ENCODE measurements at places on chromosomes 5 and 9. TPM values are rescaled to one million over a fixed set of nuclear protein-coding genes. Genes with fewer than 3 reads are reported as not detected.

The SPZ1 gene
- total RNA-seq: not detected

GRCh38 chr5:85647349-85648127, 970.2 kb upstream of the COX7C start:
- DNase-seq: no peak

DNA sequence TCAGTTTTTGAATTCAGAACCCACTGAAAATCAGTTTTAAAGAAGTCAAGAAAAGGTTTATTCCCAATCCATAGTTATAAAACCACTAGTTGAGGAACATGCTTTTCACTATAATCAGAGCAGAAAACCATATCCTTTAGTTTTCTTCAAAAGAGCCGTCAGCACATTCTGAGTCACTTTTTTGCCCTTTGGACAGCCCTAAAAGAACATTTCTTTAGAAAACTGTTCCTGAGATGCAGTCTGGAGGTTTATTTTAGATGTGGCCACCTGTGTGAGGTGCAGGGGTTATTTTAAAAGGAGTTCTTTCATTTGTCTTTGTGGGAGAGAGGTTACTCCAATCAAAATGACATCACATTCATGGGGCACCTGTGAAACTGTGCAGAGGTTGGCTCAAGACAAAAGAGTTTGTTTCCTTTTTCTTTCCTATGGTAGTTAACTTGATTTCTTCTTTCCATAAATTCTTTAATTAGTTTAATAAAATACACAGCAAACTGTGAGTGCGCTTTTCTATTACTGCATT, 221.6 kb upstream of the RPS23 start:
- DNase-seq: no peak

DNA sequence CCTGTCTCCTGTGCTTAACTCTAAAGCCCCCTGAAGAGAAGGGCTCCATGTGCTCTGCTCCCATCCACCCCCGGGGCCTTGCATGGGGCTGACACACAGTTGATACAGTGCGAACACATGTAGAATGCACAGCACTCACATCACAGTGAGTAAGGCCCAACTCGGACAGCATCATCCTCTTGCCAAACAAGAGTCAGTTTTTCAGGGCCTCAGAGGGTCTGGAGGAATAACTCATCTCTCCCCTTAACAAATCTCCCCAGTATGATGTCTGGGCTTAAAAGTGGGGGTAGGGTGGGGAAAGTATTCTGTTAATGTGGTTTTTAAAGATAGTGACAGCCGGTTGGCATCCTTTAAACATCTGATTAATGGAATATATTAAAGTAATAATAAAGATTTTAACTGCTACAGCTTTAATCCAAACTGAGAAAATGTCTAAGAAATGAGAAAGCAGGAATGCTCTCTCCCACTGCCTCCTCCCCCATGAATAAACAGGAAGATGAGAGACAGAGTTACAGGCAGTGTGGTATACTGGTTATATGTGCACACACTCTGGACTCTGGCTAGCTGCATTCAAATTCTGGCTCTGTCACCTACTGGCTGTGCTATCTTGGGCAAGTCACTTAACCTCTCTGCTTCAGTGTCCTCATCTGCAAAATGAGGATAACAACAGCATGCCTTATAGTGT, 22.5 kb downstream of the APBA1 start:
- DNase-seq: no peak

The LHX3 gene
- 0.08 TPM for total RNA-seq

DNA sequence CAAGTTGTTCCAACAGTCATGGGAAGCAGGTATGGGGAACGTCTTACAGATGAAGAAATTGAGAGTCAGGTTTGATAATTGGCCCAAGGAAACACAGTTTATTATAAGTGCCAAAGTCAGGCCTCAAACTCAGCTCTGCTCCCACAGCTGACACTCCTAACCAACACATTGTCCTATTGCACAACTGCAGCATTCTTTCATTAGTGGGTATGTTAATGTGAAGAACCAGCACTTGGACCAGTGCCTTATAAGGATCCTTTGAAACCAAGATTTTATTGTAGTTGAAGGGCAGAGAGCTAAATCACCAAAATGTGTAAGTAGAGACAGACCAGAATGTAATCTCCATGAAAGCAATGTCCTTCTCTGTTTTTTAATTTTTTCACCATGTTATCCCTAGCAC, 56.1 kb downstream of the GRIA1 start:
- no peak for DNase-seq

- DNase-seq: no peak
Observed at GRCh38 chr5:42760426-42760825, 3.8 kb downstream of the CCDC152 start.

DNA sequence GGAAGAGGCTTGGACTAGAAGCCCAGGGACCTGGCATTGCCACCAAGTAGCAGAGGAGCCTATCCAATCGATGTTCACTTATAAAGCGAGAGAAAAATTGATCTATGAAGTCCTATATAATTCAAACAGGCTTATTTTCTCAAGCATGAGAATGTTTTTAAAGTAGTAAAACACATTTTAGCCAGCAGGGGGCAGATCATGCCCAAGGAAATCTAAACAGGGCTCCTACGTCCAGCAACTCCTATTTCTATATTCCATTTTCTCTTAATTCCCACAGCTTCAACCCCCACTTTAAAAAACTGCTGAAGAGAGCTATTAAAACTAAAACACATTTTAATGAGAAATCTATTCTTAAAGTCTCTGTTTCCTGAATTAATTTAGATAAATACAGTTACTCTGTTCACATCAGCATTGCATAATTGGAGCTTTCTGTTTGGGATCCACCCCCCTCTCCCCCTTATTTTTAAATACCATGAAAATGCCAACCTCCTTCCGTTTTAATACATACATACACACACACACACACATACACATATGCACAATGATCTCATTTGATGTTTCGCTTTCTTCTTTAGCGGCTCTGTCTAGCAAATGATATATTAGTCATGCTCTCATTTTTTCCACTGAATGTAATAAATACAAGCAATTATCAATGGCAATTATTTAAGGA, 144.9 kb downstream of the MYO10 start:
- no peak for DNase-seq

DNA sequence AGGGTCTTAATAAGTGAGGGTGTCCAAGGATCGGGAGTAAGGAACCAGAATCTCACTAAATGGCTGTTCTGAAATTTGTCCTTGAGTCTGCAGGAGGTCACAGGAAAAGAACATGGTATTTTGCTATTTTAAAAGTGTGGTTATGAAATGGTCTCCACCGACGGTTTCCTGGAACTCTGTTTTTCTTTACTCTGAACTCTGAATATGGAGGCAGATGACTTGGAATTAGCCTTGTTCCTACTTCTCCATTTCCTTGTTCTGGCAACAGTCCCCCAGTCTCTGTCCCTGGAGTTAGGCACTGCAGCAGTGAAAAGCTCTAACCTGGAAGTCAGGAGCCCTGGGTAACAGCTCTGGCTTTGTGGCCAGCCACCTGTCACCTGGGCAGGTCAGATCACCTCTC, 46.6 kb upstream of the C5orf58 start:
- DNase-seq: no peak

The FABP6 gene
- total RNA-seq: not detected

DNA sequence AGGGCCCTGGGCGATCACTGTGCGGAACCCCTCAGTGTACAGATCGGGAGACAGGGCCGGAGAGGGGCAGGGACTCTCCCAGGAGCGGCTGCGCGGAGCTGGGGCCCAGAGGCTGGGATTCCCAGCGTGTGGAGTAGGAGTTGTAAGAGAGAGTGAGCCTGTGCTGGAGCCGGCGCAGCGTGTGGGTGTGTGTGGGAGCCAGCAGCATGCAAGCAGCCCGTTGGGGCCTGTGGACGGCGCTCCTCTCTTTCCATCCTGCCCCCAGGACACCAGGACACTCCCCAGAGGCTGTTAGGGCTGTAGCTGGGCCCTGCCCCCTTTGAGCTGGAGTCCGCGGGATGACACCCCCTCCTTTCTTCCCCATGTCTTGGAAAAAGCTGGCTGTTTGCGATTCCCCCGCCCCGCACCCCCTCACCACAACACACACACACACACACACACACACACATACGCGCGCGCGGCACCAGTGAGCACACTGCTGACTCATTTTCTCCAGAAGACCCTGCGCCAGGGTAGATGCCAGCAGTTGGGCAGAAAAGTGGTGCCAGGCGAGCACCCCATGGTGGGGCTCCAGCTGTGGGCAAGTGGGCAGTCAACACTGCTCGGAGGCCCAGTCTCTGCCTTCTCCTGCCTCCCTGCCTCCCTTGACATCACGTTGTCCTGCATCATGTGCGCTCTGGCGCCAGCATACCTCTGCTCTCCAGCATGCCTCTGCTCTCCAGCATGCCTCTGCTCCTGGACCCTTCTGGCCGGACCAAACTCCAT, 1.5 kb downstream of the COL27A1 start:
- DNase-seq: peak; percentile 47

The PCDHGB7 gene
- not detected for total RNA-seq

DNA sequence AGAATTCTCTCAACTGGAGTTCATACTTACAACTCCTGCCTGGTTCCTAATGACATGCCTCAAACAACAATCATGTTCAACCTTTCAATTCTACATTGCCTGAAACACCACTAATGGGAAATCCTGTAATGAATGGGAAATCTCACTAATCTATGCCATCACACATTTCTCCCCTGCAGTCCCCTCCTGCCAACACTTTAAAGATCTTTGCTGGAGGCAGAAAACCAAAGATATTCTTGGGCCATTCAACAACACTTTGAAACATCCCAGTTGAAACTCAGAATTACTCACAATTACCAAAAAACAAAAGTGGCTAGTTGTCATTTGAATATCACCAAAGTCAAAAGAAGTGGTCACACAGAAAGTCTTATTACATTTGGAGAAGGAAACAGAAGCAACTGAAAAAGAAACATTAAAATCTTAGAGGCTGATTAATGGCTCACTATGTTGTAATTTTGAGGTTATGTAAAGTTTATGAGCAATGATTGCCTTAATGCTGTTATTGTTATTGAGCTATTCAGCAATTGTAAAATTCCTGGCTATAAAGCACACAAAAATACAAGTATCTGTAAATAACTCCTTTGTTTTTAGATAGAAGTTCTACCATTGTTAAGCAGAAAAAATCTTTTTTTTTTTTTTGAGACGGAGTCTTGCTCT, 313.4 kb upstream of the SLC30A5 start:
- no peak for DNase-seq

GRCh38 chr5:171841984-171842776, 56.6 kb downstream of the SMIM23 start:
- no peak for DNase-seq

The FOXD4 gene
- total RNA-seq: 0.16 TPM

DNA sequence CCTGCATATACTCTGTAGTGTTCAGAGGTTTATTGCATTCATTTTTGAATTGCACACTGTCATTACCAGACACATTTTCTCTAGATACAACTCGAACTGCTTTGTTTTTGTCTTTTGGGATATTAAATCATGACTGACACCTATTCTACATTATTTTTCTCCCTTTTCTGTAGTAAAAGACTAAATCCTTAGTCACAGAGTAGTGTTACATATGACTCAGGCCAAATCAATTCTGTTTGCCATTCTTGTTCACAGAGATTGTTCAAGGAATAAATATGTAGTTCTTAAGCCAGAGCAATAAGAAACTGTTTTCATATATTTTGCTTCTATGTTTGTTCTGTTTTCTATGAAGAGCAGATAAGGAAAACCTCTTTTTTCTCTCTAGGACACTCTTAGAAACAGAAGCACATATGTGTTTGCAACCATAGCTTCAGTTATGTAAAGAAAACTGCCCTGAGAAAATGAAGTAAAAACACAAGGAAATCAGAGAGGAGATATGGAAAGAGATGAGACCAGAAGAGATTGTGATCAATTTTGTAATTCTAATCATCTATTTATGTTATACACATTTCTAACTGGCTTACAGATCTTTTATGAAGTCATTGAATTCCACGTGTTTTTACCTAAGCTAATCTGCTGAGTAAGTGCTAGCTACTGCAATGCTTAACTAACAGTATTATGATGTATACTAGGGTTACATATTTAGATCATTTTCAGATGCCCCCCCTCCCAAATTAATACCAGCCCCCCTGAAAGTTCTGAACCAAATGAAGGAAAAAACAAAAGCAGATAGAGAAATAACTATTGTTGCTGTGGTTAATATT, 1995.6 kb upstream of the CDH6 start:
- no peak for DNase-seq

The RFESD gene
- total RNA-seq: 3.2 TPM

The ACOT12 gene
- not detected for total RNA-seq

GRCh38 chr5:28324174-28324573, 1285.8 kb upstream of the CDH9 start:
- DNase-seq: no peak

DNA sequence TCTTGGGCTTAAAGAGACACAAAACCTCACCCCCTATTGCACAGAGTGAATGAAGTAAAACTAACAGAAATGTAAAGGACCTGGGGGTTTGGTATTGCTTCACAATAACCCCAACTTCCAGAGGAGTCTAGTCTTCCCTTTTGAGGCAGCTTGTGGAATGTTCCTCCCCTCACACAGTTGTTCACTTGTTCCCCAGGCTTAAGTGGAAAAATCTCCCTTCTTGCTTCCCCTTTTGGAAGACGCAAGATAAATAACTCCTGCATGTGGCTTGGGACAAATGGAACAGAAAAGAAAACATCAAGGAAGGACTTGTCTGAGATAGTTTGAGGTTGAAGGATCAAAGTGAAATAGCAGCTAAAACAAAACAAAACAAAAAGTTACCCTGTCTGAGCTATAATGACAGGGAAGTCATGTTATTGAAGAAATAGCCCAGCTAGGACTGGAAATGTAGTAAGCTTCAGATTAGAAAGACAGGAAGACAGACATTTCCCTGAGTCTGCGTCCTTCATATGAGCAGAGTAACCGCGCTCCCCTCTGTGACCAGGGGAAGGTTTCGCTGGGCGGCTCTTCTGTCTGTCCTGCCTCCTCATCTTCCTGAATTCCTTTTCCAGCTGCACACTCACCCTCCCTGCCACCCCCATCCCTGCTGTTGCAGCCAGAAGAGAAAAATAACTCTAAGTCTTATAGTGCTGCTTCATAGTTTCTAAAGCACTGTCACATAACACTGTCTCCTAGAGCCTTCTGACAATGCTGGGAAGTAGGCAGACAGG, 8.8 kb downstream of the SPARC start:
- DNase-seq: no peak

DNA sequence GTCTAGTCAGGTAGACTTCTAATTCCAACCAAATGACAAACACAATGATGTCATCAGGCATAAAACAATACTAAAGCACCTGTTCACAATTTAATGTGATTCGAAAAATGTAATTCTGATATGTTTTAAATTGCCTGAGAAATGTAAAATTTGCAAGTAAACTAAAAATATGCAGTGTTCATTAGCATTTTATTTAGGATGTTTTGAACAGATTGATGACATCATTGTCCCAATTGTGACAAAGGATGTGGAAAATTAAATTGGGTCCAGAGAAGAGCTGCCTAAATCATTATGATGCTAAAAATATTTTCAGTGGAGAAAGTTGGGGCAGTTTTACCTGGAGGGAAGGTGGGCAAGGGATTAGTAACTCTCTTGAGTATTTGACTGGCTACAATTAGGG, 86.5 kb downstream of the CFAP90 start:
- no peak for DNase-seq

GRCh38 chr5:122327110-122327509, 15.1 kb downstream of the SNCAIP start:
- no peak for DNase-seq

- DNase-seq: no peak
Observed at GRCh38 chr9:7320841-7321240, 478.7 kb downstream of the DMAC1 start.
